Amniotic epithelial cell (primary cell): ENCODE measurements at places on chromosomes 7 and 10.

DNA sequence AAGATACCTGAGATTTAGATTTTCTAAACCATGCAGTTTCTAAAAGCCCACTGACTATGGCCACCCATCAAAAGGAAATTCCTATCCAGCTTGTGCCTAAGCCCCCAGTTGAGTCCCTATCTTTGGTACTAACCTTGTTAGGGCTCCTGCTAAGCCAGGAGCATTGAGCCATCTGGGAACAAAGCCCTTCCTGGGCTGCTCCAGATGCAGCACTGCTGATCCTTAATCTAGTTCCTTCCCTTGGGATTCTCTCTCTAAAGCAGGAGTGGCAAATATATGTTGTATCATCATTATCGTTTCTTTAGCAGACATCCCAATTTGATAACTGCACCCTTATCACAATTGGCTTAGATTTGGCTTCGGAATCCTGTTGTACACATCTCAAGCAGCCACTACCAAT lies 24.7 kb upstream of the PDLIM1 start:
- no peak for DNase-seq

DNA sequence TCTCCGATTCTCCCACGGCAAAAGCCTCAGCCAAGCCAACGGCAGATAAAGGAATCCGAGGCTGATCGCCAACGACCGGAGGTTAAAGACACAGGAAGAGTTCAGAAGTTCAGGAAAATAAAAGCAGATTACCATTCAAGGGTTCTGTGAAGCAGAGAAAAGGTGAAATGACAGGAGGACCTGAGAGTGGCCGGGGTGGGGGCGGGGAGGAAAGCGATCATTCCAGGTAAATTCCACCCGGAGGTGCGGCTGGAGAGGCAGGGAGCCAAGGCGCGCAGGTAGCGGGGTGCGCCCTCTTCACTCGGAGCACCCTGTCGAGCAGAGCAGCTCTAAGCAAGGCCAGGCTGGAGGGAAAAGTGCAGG lies 35.3 kb upstream of the SEPHS1 start:
- DNase-seq: no peak

GRCh38 chr10:70604106-70604505 lies 1.6 kb upstream of the PRF1 start:
- DNase-seq: no peak

DNA sequence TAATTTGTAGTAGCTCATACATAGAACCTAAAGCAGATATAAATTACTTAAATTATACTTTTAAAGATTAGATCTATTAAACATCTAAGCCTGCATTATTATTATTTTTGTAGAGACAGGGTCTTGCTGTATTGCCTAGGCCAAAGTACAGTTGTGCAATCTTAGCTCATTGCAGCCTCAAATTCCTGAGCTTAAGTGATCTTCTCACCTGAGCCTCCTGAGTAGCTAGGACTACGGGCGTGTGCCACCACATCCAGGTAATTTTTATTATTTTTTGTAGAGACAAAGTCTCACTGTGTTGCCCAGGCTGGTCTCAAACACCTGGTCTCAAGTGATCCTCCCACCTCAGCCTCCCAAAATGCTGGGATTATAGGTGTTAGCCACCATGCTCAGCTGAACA lies 46.7 kb downstream of the RALA start:
- DNase-seq: no peak

DNA sequence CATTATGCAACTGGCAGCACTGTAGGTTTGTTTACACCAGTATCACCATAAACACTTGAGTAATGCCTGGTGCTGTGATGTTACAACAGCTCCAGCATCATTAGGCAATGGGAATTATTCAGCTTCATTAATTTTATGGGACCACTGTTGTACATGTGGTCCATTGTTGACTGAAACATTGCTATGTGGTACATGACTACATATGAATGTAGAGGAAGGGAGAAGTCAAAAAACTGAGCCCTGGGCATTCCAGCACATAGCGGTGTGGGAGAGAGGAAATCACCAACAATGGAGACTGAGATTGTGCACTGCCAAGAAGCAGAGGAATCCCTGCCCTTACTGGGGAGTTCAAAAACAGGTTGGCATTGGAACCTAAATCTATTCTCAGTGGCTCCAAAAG lies 89.0 kb downstream of the TRIM24 start:
- peak; percentile 81 for DNase-seq

DNA sequence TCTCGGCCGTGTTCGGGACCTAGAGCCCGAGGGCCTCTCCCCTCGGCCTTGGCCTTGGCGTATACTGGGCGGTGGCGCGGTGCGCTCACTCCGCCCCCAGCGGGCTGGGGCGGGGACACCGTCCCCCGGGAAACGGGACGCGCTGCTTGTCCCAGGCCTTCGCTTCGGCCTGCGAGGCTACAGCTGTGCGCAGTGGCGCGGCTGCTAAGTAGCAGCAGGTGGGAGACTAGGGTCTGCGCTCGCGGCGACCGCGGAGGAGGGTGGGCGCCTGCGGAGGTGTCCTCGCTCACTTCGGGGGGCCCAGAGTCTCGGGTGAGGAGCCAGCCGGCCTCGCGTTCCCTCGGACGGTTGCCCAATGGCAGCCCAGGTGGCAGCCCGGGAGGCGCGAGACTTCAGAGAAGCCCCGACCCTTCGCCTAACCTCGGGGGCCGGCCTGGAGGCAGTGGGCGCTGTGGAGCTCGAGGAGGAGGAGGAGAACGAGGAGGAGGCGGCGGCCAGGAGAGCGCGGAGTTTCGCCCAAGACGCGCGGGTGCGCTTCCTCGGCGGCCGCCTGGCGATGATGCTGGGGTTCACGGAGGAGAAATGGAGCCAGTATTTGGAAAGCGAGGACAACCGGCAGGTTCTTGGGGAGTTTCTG lies at the start of gene DNAH11:
TSS of gene DNAH11 (plus strand) at position 149 of the 637 bp plus-strand sequence. CDS start at position 356, 207 bp downstream.
- peak; percentile 10 for DNase-seq

DNA sequence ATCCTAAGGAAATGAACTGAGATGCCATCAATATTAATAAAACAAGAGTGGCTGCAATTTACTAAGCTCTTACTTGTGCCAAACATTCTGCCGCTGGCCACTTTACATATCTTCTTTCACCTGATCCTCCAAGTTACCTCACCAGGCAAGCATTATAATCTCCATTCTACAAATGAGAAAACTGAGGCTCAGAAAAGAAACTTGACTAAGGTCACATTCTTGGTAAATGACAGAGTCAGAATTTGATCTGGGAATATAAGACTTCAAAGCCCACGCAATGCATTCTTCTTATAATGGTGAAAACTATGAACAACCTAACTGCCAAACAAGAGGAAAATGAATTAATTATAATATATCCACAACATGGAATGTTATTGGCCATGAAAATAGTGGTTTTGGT lies 46.1 kb upstream of the SMNDC1 start:
- no peak for DNase-seq

GRCh38 chr7:2982831-2983230 lies 60.8 kb downstream of the CARD11 start:
- no peak for DNase-seq

GRCh38 chr10:12782537-12782936 lies 219.0 kb downstream of the CCDC3 start:
- DNase-seq: peak; percentile 14

GRCh38 chr7:69844264-69844868 lies 246.1 kb downstream of the AUTS2 start:
- DNase-seq: no peak

DNA sequence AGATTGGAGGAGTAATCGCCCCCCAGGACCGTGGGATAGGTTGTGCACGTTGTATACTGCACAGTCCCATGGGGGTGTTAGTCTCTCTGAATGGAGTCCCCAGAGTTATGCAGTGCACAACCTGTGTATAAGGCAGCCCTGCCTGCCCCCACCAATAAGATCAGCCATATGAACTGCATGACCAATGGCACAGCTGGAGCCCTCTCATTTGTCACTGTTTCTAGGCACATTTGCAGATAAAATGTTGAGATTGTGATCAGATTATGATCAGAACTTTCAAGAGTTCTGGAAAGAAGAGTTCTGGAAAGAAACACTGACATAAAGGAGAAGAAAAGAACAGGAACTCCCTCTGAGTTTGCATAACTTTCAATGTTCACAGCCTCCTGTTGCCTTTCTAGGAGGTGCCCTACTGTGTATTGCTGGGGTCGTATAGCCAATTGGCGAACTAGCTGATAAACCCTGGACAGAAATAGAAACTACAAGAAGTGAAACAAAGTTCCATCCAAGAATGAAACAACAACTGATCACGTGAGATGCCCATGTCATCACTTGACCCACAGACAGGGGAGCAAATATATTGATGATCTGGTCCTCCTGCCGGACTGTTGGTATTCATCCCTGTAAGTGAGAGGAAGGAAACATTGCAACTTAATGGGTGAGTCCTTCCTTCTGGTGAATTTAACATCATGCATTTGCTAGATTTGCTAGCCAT lies 49.6 kb upstream of the TOMM7 start:
- DNase-seq: no peak

GRCh38 chr10:23408330-23408976 lies 30.4 kb upstream of the OTUD1 start:
- DNase-seq: peak; percentile 48

DNA sequence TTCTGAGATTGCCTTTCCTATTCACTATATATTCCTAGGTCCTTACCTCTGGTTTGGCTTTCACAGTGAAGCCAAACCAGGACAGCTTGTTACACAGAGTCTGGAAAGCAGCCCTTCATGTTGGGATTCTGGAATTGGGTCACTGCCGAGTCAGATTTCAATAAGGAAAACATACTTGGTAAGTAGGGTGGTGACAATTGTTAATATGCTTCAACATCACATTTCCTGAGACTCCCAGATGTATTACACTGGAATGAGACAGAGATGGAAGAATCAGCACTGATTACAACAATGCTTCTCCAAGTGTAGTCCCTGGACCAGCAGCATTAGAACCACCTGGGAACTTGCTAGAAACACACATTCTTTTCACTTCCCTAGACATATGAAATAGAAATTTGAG lies 268.9 kb upstream of the SEMA3C start:
- DNase-seq: no peak

DNA sequence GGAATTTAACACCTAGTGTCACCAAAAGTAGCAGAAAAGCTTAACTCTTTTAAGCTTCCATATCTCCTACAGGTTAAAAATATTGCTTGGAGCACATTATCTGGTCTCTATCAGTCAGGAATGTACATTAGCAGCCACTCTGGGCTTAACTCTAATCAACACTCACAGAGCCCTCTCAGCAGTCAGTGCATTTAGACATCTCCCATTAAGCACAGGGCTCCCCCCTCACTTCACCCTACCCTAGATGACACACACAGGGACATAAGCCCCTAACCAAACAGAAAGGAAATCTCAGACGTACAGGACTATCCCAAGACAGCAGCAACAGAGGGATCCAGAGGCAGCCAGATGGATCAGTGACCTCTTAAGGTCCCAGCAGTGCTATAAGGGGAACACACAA lies 26.4 kb downstream of the FBXW4 start:
- no peak for DNase-seq

DNA sequence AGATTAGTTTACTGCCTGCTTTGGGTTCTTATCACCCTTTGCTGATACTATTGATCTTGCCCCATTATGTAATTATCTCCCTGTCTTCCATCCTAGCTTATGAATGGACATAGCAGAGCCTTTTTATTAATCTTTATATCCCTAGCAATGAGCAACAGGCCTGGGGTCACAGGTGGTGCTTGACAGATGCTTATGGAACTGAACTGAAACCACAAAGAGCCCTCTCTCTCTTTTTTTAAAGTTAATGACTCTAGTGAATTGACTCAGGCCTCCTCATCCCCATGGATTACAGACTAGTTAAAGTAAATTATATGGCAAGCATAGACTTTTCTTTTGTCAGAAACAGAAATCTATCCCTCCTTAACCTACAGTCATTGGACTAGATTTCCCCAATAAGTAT lies 265.2 kb downstream of the PHTF2 start:
- DNase-seq: no peak

GRCh38 chr10:29861811-29862505 lies 197.4 kb downstream of the JCAD start:
- no peak for DNase-seq
